ENCODE measurements at places on chromosomes 1 and 21.

DNA sequence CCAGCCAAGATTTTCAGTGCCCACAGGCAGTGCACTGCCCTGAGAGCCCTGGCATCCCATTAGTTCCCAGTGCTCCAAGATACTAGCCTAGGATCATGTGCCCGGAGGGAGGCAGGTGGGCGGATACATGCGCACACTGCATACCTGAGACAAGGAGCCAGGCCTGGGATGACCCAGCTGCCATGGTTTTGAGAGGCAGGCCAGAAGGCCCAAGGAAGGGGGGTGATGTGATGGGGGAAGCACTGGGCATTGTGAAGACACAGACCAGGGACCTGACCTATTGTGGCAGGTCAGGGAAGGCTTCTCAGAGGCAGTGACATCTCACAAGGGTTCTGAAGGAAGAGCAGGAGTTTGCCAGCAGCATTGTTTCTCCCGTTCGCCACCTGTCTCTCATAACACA, 3.6 kb downstream of the ZC3H12A start:
- DNase-seq, result no peak

DNA sequence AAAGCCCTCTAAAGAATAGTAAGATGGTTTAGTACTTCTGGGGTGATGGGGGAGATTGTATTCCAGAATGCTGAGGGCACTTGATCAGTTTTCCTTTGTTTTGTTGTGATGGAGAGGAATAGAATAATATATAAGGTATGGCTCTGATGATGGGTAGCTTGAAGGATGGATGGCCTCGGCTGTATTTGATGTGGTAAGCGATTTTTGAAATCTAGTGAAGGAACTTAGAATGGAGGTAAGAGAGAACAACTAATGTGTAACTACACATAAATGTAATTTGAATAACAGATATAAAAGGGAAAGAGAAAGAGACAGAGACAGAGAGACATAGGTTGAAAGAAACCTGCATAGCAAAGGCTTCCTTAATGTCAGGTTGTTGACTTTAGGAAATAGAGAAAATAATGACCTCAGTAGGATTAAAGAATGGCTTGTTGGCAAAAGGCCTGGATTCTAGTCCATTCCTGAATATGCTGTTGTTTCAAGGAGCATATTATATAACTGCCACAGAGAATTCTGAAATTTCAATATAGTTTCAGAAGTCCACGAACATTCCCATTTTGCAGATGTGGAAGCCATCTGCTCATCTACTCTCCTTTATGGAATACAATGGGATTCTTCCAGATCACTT, 58.7 kb downstream of the NIBAN1 start:
- no peak for DNase-seq

DNA sequence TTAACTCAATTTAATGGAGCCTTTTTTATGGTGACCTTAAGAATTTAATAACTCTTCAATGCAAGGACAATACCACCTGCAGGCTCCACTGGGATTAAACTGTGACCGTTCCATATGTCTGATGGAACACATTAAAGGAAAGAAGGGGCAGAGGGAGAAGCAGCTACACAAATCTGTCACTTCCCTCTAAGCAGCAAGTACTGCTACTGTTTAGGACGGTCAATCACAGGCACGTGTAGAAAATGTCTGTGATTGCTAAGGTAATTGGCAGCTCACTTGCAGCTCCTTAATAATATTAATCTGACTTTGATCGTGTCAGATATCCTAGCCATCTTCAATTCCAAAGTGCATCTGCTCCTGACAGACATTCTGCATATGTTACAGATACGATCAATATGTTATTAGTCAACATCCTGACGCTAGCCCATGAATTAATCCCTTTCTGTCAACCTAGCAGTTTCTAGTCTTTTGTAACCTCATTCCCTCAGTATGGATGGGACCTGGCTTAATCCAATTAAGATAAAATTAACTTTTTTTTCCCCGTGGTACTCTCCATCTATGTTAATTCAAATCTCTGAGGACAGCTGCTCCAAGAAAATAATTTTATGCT, 1012.4 kb downstream of the AMY1C start:
- DNase-seq, result no peak

DNA sequence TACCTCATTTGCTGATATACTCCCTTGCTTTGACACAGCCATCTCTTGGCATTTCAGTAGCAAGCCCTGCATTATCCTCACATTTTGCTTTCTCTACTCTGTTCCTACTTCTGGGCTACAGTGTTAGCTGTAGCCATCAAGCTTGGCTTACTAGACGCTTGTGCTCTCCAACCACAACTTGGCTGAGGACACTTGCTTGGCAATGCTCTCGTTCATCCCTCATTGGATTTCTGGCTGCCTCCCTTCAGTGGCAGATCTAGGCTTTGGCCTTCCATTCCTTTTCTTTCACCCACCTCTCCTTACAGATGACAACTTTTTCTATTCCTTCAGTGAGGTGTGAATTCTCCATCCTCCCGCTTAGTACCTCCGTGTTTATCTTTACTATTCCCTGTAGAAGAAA, 428.7 kb upstream of the LRRC7 start:
- DNase-seq, result no peak

GRCh38 chr1:245549996-245550719, 395.4 kb downstream of the KIF26B start:
- DNase-seq, result no peak

Data from GM04504 (cell line).